Stimulated activated CD4-positive, alpha-beta T cell treated with anti-CD3 and anti-CD28 coated beads, Interleukin-4, amount 100 ng/mL, for 1 hour (primary cell): ENCODE measurements at places on chromosomes 3 and 15.
A peak's percentile ranks its signal among the peaks of the same experiment; 100 is the strongest.

- DNase-seq = no peak
Measured at GRCh38 chr3:3110299-3110630, at the start of gene IL5RA. Gene IL5RA (minus strand): TSS chr3:3110374. CDS start chr3:3104984, 5,390 bp downstream.

DNA sequence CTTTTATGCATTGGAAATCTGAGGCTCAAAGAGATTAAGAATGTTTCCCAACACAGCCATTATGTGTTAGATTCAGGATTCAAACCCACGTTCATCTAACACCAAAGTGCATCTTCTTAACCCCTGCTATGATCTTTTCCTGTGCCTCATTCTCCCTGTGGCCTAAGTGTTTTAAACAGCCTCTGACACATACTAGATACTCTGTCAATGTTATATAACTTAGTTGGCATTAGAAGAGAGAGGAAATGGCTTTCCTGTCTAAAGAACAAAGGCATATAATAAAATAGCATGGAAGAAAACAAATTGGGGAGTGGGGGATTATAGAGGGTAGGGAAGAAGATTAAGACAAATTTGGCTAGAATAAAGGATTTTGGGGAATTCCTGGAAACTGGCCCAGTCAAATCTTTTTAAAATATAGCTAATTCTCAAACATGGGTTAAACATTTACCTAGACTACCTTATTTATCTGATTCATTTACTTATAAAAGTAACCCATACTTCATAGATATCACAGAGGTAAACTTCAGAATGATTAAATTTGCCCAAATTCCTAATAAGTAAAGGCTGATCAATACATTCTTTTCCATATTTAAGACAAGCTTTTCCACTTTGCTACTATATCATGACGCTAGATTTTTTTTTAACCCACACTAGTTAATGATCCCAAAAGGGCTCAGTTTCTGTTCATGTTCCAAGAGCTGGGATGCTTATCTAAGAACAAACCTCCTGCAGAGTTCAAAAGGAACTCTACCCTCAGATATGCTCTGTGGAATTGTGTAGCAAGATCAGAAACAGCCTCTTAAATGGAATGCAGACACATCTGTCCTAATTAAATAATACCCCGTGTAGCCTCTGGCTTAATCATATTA lies 122.9 kb upstream of the PTPRG start:
- DNase-seq = no peak

- no peak for DNase-seq
Measured at GRCh38 chr3:126360714-126361060, 3.5 kb upstream of the KLF15 start.

GRCh38 chr15:89827829-89828228 lies 13.2 kb upstream of the ANPEP start:
- DNase-seq = no peak

DNA sequence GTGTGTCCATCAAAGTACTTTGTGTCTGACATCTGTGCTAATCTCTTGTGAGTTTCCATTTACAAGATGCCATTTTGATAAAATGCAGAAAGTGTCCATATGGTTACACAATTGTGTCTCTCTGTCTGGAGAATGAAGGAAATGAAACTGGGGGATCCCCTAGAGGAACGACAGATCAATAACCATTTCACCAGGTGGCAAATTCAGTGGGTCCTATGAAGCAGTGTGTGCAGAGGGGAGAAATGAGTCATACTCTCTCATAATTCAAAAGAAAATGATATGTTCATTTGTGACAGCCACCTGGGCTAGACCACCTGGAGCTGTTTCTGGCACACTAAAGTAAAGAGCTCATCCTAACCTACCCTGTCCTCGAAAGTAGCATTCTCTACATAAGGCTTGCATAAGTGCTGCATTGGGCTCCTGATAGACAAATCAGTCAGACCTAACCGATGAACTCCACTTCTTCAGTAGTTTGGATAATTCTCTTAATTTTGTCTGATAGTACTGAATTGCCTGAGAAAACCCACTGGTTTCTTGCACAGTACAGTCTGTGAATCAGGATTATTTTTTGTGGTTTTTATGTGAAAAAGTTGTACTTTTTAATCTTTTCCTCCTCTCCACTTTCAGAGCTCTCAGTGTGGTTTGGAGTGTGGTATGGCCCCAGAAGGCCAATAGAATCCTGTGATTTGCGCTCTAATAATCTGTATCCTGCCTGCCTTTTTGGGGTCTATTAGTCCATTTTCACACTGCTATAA lies 10.3 kb upstream of the CD47 start:
- peak; percentile 19 for DNase-seq

DNA sequence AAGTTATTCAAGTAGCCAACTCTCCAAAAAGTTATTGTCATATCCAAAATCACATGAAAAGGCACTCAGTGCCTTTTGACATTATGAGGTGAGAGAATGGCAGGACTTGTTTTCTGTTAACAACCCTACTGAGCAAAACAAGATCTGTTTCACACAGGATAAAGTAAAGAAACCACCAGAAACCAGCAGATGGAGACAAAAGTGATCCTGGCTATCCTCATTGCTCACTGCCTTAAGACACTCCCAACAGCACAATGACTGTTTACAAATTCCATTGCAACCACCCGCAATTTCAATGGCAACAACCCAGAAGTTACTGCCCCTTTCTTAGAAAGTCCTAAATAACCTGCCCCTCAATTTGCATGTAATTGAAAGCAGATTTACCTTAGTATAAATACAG lies 352.6 kb upstream of the NDN start:
- DNase-seq = no peak

DNA sequence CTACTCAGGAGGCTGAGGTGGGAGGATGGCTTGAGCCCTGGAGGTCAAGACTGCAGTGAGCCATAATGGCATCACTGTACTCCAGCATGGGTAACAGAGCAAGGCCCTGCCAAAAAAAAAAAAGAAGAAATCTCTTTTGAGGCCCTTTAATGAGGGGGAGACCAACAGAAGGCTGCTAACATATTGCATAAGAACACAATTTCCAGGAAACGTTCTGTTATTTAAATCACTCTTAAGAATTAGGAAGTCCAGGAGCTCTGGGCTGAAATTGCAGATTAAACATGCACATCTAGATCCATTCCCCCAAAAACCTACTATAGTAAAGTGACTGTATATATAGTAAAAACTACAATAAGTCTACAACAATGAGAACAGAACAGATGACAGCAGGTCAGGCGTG lies 16.1 kb upstream of the BLM start:
- DNase-seq = no peak

GRCh38 chr3:24249523-24249922 lies 245.1 kb downstream of the THRB start:
- DNase-seq = no peak

DNA sequence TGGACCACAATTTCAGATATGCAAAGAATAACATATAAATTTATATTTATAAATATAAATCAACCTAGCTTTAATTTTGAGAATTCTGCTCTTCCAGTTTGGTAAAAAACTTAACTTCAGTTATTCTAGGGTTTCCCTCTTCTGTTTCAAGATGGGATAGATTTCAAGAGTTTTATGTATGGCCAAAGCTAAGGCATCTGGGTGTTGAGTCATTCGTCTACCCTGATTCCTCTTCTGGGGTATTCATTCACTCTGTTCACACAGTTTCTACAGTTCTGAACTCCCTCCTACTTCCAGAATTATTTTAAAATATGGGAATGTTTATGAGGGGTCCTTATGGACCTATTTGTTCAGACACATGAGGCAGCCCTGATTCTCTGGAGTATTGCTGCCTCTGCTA lies 4.2 kb upstream of the FGF7 start:
- no peak for DNase-seq

DNA sequence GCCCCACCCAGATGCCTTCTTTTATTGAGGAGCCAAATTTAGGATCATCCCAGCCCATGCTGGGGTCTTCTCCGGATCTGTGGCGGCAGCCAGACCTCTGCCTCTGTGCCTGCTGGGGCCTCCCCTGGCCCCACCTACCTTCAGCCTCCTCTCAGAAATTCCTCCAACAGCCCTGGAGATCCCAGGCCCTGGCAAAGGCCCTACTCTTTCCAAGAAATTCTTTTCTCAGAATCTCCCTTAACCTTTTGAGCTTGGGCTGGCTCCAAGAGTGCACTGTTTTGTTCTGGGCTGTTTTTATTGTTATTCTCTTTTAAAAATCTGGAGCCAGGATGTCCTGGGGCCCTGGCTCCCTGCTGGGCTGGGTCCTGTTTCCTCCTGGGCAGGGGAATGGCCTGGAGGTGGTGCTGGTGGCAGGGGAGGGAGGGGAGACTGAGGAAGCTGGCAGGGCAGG lies 57.8 kb downstream of the GRIP2 start:
- no peak for DNase-seq

GRCh38 chr3:131349946-131350347 lies 31.6 kb upstream of the NUDT16 start:
- no peak for DNase-seq
